Adrenal gland (tissue), 19 donors: ENCODE measurements at places on chromosomes 3 and 15.

DNA sequence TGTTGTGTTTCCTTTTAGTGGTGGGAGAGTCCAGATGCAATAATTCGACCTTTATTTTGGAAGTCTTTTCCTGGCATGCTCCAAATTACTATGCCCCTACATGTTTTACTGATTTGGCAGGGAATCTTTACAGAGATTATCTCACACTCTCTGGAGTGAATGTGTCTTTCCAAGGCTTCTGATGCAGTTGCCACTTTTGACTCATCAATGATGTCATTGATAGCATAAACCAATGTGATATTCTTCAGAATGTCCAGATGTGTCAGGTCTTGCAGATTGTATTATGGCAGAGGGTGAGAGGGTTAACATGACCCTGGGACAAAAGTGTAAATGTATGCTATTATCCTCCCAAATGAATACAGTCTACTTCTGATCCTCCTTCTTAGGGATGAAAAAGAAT lies 9.7 kb downstream of the RTP4 start:
- no peak for DNase-seq

GRCh38 chr3:44482721-44483120 lies 5.3 kb upstream of the ZNF445 start:
- DNase-seq = no peak

- no peak for DNase-seq
Measured at GRCh38 chr3:35200056-35200455, 439.3 kb upstream of the ARPP21 start.

DNA sequence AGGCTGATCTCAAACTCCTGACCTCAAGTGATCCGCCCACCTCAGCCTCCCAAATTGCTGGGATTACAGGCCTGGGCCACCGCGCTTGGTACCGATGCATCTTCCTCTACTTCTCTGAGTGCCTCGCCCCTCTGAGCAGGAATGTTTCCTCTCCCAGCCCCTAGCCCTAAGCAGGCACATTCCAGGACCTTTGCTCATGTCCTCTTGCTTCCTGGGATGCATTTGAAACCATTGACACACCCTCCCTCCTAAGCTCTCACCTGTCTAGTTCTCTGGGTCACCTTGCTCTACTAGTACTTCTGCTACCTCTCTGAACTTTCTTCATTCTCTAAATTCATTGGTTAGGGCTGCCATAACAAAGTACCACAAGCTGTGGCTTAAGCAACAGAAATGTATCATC lies 17.9 kb upstream of the UACA start:
- DNase-seq = no peak

DNA sequence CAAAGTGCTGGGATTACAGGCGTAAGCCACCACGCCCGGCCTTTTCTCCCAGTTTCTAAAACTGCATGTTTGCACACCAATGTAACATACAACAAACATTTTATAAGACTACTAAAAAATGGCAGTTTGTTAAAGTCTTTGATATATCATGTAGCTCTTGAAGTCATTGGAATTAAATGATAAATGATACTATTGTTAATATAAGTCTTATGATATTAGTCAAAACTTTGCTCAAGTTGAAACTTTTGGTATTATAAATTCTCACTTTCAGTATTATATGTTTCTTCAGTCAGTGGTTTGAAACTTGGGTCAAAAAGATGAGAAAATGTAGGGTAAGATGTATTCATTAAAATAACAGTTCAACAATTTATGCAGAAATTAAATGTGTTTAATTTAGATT lies 117.6 kb upstream of the TBL1XR1 start:
- no peak for DNase-seq

GRCh38 chr15:89910891-89911626 lies 1.7 kb downstream of the ARPIN start:
- DNase-seq = no peak

DNA sequence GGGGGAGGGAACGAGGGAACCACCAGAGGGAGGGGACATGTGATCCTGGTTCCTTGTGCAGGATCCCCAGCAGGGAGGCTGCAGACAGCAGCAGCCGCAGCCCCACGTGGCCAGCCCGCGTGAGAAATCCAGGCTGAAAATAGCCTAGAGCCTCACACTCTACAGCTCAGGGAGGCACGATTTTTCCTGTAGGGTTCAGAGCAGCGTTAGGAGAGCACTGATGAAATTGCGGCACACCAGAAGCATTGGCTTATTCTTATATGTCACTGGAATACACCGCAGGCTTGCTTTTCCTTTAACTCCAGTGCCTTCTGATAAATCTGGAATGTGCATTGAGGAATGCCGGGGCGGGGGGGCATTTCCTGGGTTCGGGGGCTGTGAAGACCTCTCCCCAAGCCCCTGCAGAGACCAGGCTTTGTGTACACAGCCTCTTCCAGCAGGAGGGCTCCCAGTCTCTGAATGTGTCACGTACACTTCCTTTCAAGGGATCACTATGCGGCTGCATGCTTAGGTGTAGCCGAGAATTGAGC lies 193.0 kb downstream of the ATP10A start:
- DNase-seq = peak; percentile 56

- no peak for DNase-seq
Measured at GRCh38 chr15:100918690-100919480, at the start of gene LRRK1. Gene LRRK1, plus strand, starts transcription at chr15:100919357. Its CDS starts 5,276 bp downstream, at chr15:100924633.

DNA sequence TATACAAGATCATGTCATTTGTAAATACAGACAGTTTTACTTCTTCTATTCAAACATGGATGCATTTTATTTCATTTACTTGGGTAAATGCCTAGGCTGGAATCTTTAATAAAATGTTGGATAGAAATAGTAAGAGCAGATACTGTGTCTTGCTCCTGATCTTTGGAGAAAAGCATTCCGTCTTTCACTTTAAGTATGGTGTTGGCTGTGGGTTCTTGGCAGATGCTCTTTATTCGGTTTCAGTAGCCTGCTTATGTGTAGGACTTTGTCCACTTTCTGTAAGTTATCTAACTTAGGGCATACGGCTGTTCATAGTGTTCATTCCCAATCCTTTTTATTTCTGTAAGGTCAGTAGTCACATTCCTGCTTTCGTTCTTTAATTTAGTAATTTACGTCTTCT lies 303.0 kb downstream of the ADAMTS17 start:
- DNase-seq = no peak

GRCh38 chr3:49723296-49723627 lies 489 bp downstream of the GMPPB start:
- DNase-seq = peak; percentile 86

DNA sequence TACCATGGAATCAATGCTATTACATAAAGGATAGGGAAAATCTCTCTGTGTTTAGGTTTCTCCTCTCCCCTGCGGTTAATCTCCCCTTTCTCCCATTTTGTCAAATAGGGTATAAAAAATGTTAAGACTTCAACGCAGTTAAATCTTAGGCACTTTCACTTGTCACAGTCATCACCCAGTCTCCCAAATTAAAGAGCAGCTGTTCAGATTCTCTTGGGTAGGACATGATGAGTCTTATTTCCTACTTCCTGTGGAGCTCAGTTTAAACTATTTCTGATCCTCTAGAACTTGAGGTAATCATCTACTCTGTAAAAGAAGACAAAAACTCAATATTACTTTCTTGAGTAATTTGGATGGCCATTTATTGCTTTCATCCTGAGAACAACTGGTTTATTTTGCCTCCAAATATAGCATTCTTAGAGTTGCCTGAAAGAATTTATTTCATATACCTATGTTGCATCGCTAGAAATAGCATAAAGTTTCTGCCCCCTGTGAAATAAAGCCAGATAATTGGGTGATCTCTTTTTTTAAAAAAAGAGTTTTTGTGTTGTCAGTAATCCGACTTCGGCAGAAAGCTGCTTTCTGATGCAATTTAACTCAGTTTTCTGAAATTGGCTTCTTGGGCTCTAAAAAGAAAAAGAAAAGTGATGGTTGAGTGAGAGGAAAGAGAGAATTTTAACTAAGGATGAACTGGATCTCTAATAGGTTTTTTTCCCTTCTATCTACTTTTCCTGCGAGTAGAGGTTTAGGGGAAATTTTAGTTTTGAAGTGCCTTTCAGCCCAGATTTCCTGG lies 20.7 kb downstream of the RAP2B start:
- no peak for DNase-seq

- no peak for DNase-seq
Measured at GRCh38 chr3:177802151-177802900, 605.0 kb upstream of the TBL1XR1 start.

DNA sequence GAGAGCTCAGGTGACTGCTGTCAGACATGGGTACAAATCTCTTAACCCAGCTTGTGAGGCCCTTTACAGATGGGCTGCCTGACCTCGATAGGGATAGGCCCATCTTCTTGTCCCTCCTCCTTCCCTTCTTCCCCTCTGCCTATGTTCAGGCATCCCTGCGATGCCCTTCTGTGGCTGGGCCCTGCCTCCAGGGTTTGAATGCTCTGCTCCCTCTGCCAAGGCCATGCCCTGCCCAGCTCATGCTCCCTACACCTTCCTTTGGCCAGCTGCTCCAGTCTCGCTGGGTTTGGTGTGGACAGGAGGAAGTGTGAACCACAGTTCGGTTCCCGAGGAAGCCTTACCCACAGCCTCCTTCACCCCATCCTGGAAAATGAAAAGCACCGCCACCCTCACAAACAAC lies 4.3 kb downstream of the FYCO1 start:
- DNase-seq = no peak

DNA sequence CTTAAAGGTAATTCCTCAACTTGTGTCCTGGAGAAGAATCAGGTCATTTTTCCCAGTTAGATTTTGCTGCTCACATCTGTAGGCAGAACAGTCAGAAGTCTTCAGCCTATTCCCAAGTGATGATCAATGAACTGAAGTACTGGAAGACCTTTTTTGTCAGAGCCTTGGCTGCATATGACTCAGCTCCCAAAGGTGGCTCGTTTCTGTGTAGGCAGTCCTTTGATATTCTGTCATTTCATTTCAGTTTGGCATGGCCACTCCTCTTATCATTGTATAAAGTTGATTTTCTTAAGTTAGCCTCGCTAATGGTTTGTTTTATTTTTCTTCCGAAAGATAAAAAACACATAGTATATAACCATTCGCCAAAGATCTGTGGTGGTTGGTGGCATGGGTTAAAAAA lies 90.7 kb downstream of the KLHL25 start:
- no peak for DNase-seq

DNA sequence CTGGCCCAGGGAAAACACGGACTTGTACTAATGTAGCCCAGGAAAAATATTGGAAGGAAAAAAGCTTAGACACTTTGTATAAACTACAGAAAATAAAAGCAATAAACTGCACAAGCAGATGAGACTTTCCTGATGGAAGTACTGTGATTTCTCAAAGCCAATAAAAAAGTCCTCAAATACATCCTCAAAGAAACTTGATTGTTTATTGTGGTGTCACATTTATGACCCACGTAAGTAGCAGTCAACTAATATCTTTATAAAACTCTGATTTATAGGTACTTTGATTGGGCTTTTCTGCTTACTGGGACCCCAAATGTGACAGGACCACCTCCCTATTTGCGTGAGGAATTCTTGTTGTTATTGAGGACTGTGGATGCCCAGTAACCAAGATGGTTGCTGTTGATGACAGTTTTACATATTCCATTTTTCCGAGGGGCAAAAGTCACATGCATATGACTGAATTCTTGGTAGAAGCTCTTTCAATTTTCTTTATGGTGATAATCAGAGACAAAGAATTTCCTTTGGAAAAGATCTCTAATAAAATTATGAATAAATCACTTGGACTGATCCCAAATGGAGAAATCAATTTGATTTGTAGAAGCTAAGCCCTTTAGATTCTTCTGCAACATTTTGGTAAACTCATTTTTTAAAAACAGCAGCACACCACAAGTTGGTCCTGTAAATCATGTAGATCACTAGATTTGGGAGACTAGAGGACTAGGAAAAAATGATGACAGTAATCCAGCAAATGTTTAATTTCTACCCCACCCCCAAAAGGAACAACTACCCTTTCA lies 159.0 kb upstream of the TSC22D2 start:
- no peak for DNase-seq

- DNase-seq = no peak
Measured at GRCh38 chr3:38992117-38992760, 59.5 kb downstream of the SCN11A start.

DNA sequence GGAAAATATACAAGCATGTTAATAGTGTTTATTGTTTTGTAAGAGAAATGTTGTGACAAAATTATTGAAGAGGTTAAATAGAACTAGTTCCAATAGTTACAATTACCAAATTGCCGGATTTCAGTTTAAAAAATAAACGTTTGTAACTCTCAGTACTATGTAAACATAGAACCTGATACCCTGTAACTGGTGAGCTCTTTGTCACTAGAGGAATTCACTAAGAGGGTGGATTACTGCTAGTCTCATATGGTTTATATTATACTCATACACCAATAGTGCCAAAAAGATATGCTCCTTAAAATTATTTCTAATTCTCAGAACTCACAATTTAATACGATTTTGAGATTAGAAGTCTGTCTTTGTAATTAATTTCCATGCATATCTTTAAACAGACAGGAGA lies 7.6 kb upstream of the GMNC start:
- no peak for DNase-seq

GRCh38 chr3:9902372-9903237 lies at the start of gene IL17RE:
Gene IL17RE, plus strand, starts transcription at chr3:9902848. Its CDS starts 85 bp downstream, at chr3:9902933.
- DNase-seq = no peak

- DNase-seq = no peak
Measured at GRCh38 chr15:77855871-77856270, 221.6 kb downstream of the TBC1D2B start.

- DNase-seq = no peak
Measured at GRCh38 chr3:186596568-186597287, 16.1 kb upstream of the AHSG start.

GRCh38 chr15:31758126-31758525 lies 272.2 kb upstream of the CHRNA7 start:
- peak; percentile 76 for DNase-seq

DNA sequence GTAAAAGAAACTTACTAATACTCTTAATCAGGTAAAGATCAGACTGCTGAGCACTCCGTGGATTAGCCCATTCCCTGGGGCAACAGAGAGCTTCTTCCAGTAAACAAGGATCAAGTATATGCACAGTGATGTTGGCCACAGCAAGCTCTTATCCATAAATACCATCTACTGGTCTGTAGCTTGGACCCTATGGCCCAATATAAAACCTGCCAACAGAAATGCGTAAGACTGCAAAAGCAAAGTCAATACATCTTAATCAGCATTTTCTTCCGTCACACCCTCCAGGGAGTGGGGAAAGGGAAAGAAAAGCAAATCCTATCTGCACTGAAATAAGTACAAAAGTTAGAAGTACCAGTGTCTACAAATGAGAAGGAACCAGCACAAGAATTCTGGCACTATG lies 1082.1 kb downstream of the ZPLD1 start:
- DNase-seq = no peak

- DNase-seq = no peak
Measured at GRCh38 chr15:74763416-74763815, 14.8 kb downstream of the CYP1A2 start.

GRCh38 chr3:191441687-191442086 lies 19.3 kb upstream of the PYDC2 start:
- DNase-seq = no peak

- DNase-seq = no peak
Measured at GRCh38 chr15:68217341-68217740, 12.2 kb downstream of the CLN6 start.

DNA sequence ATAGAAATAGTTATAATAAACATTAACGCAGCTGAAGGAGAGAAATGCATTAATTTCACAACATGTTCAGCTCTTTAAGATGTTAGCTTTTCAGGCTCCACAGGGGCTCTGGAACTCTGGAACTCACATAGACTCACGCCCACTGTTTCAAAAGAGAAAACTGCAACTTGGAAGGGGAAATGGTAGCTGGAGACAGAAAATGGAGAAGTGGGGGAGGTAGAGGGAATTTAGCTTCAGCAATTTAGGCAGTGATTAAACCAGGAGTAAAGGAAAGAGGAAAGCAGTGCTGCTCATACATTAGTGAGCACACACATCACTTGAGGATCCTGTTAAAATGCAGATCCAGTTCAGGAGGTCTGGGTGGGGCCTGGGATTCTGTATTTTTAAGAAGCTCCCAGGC lies 274.8 kb upstream of the TRIM42 start:
- no peak for DNase-seq

GRCh38 chr3:30581982-30582381 lies 24.4 kb upstream of the TGFBR2 start:
- no peak for DNase-seq
